AG08395 (cell line): ENCODE measurements at places on chromosomes 1 and 21.
A peak's percentile ranks its signal among the peaks of the same experiment; 100 is the strongest.

DNA sequence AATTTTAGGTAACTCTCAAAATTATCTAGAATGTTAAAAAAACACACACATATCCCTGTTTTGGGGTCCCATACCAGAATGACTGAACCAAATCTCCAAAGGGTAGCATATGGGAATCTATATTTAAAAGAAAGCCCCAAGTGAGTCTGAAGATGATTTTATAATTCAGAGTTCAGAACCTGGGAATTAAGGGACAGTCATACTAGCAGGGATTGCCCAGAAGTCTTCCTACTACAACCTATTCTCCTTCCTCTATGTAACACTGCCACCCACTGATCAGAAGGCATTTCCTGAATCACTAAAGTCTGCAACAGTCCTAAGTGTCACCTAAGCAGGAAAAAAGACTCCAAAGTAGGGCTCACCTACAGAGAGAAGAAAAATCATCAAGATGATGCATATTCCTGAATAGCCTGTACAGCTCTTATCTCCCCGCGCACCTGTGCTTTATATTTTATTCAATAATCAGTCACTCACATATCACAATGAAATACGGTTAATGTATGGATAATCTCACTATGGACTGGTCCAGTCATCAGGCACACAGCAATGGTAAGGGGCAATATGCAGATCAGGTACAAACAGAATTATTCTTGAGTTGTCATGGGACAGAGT, 4.9 kb downstream of the RGS1 start:
- peak; percentile 67 for DNase-seq

- DNase-seq, result no peak
These were observed 89.5 kb downstream of the CCDC30 start for GRCh38 chr1:42552636-42553035.

DNA sequence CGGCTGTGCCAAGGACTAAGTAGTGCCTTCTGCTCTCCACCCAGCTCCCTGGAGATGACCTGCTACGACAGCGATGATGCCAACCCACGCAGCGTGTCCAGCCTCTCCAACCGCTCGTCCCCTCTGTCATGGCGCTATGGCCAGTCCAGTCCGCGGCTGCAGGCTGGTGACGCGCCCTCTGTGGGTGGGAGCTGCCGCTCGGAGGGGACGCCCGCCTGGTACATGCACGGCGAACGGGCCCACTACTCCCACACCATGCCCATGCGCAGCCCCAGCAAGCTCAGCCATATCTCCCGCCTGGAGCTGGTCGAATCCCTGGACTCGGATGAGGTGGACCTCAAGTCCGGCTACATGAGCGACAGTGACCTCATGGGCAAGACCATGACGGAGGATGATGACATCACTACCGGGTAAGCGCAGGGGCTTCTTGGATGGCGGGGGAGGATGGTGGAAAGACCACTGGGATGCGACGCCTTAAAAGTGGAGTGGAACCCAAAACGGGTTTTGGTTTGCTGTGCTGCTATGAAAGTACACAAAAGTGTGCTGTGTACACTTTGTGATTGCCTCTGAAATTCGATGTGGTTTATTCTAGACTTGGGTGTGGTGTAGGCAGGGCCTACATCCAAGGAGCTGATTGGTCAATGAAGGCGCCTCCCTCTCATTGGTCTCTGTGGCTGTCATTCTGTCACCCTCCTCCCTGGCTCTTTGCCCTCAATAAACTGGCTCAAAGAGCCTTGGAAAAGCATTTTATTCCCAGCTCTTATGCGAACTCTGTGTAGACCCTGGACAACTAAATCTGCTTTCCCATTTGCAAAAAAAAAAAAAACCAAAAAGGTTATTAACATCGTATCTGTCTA, 110.4 kb upstream of the IPO9 start:
- DNase-seq, result no peak

DNA sequence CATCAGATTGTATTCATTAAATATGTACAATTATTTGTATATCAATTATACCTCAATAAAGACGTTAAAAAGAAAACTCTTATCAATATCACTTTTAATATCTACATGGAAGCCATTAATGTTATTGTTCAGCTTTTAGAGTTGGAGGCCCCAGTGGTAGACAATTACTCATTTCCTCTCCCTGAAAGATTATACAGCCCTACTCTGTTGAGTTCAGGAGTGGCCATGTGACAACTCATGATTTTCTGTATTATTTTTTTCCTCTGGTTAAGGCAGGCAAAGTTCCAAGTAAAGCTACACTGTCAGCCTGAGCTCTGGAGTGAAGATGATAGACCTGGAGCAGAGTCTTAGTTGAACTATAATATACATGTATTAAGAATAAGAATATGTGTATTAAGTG, 247.9 kb upstream of the B3GALT2 start:
- DNase-seq, result no peak

GRCh38 chr1:27864264-27864895, 8.0 kb upstream of the THEMIS2 start:
- no peak for DNase-seq

DNA sequence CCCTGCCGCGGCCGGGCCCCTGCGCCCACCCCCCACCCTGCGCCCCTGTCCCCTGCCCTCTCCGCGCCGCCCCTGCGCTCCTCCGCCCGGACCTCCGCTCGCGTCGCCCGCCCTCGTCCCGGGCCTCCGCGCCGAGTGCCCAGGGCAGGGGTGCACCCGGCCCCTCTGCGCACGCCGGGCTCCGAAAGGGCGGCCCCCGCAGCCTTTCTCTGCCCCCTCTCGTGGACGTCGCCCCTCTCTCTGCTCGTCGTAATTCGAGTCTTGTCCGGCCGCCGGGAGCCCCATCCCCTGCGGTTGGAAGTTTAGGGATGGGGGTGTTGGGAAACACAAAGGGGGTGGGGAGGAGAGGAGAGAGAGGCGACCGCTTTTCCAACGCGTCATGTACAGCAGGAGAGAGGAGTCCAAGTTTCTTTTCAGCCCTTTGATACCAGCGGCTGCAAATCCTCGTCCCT, 407 bp downstream of the GALNT2 start:
- DNase-seq, result peak; percentile 27
